ENCODE measurements at places on chromosomes 7 and 10.

DNA sequence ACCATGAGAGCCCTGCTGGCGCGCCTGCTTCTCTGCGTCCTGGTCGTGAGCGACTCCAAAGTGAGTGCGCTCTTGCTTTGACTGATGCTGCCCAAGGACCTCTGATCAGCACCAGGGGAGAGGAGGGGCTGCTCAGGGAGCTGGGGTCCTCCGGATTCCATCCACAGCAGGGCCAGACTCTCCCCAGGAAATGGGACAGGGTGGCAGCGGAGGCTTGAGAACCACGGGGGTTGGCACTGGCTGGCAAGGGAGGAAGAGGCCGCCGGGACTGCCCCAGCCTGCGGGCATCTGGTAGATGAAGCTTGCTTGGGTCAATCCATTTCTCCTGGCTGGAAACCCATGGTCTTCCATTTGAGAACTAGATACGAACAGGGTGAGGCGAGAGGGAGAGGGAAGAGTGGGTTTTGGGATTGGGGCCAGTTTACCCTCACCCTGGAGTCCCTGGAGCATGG lies 647 bp downstream of the PLAU start:
- no peak for DNase-seq

- peak; percentile 60 for DNase-seq
These were observed 95.0 kb downstream of the CNOT4 start for GRCh38 chr7:135414850-135415439.

DNA sequence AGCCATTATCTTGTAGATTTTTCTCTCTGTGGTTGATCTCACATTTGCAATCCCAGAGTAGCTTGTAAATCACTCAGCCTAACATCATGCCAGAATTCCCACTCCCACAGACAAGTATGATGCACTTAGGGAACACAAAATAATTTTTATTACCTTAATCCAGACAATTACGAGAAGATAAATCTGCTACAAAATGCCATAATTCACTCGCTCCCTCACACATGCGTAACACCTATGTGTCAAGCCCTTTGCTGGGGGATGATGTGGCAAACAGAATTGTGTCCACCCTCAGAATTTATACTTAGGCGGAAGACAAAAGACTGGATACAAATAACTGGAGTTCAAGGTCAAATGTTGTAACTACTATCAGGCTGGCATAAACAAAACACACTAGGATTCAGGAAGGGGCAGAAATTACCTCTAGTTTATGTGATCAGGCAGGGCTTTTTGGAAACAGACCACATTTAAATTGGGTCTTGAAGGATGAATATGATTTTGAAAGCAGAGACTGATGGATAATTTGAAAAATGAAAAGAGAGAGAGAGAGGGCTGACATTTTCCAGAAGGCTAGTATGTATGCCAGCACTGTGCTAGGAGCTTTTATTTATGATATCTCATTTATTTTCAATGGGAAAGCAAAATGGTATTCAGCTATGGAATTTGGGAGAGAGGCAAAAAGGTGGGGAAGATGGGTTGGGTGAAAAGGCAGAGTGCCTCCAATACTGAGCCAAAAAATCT lies 69.8 kb downstream of the DOCK4 start:
- no peak for DNase-seq

GRCh38 chr10:119658274-119658673 lies 7.1 kb downstream of the BAG3 start:
- peak; percentile 94 for DNase-seq

GRCh38 chr7:75727881-75728593 lies 10.7 kb downstream of the HIP1 start:
- DNase-seq = peak; percentile 40

GRCh38 chr10:69696073-69696731 lies 66.2 kb downstream of the FAM241B start:
- peak; percentile 92 for DNase-seq

GRCh38 chr10:43822631-43823580 lies 174.2 kb upstream of the ZNF32 start:
- no peak for DNase-seq

GRCh38 chr7:91777522-91777921 lies 103.0 kb downstream of the MTERF1 start:
- no peak for DNase-seq

GRCh38 chr7:132103718-132104117 lies 472.6 kb downstream of the PLXNA4 start:
- DNase-seq = no peak

DNA sequence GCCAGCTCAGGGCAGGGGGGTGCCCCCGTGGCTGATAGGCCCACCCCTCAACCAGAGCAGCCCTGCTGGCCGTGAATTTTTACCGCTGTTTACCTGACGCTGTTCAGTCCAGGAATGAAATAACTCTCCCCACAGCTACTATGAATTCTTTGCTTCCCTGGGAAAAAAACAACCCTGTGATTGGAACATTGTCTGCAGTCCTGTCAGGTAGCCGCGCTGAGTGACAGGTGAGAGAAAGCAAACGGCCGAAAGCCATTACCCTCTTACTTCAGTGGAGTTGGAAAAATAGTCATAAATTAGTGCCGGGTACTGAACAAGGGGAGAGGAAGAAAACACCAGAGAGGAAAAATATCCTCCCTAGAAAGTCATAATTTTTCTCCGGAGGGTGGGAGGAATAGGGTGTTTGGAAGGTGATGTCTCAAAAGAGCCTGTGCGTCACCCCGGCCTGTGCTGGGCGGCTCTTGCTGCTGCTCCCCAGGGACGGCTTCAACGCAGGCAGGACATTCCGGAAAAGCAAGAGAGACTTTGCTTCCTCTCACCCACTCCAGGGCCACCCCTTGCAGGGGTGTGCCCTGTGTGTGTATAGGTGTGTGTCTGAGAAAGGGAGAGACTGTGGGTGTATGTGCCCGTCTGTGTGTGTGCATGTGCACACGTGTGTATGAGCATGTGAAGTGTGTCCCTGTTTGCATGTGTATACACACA lies 69.0 kb downstream of the CDH23 start:
- no peak for DNase-seq

DNA sequence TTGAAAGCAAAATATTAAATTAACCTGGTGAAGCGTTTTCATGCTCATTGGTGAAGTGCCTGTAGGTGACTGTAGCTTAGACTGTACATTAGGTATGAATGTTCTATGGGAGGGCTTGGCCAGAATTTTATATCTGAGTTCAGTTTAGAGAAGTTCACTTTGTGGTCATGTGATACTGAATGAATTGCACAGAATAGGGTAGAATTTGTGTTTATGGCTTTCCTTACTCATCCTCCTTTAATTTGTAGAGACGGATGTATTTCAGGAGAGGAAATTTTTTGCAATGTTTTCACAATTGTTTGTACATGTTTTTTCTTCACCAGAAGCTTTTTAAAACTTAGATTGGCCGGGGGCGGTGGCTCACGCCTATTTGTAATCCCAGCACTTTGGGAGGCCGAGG lies 32.3 kb downstream of the REEP3 start:
- peak; percentile 19 for DNase-seq

GRCh38 chr7:42671627-42672026 lies 240.2 kb downstream of the C7orf25 start:
- DNase-seq = no peak

- no peak for DNase-seq
These were observed 101.4 kb downstream of the ANK3 start for GRCh38 chr10:60288256-60288655.

GRCh38 chr10:97514344-97514743 lies 15.6 kb downstream of the UBTD1 start:
- DNase-seq = no peak

DNA sequence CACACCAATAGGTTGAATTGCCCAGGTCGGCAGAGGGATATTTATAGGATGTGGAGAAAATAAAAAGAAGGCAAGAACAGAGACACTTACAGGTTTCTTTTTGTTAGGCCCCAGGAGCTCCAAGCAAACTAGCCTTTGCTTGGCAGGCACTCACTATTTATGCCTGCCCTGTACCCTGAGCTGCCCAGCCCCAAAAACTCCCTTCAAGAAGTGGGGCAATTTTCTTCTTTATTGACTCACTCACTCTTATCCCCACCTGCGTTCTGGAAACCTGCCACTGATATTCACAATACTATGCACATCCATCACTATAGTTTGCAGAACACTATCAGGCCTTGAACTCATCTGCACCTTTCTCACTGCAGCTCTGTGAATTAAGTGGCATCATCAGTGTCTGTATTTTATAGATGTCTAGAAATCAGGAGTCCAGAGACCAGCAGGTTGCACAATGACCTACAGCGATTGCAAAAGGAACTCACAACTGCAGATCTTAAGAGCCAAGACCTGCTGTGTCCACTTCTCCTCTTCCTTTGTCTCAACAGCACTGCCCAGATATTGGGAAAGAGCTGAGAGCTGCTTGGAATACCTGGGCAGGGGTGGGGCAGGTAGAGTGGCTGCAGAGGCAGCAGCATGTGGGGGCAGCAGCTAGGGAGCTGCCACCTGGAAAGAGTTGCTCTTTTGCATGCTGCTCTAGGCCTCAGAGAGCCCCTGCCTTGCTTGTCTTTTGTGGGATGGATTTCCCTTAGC lies at the start of gene SFTPD:
Gene SFTPD (minus strand): TSS at position 130 of the 747 bp plus-strand sequence. CDS start 2,446 bp downstream, outside the sequence.
- no peak for DNase-seq

DNA sequence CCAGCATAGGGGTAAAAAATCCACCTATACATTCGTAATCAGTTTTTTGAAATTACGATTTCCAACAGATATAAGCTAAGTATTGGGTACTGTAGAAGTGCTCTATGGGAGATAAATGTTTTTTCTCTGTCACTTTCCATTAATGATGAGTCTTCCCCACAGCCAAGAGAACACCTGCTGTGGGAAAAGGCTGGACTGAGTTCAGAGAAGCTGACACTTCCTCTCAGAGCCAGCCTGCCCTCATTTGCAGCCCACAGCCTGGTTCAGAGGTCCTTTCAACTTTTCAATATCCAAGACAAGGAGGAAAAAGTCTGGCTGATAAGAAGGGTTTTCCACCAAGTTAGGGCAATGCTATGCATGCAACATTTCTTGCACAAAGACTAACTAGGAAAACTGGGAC lies 64.5 kb upstream of the DNAJB12 start:
- DNase-seq = no peak

GRCh38 chr7:137957887-137958286 lies 44.0 kb downstream of the CREB3L2 start:
- DNase-seq = peak; percentile 68

- DNase-seq = no peak
These were observed 26.9 kb downstream of the IL2RA start for GRCh38 chr10:6035101-6035834.

DNA sequence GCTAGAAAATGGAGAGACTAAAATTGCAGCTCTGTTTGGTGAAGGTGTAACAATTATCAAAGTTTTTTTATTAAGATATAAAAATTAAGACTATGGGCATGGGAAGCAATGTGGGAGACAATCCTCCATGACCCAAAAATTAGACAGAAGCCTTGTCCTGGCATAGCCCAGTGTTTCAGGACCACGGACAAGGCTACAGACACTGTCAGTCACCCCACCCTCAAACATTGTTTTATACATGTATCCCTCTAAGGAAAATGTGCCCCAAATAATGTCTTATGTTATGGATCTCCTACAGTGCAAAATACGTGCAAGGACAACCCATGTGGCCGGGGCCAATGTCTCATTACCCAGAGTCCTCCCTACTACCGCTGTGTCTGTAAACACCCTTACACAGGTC lies 24.0 kb downstream of the HABP2 start:
- DNase-seq = peak; percentile 14

DNA sequence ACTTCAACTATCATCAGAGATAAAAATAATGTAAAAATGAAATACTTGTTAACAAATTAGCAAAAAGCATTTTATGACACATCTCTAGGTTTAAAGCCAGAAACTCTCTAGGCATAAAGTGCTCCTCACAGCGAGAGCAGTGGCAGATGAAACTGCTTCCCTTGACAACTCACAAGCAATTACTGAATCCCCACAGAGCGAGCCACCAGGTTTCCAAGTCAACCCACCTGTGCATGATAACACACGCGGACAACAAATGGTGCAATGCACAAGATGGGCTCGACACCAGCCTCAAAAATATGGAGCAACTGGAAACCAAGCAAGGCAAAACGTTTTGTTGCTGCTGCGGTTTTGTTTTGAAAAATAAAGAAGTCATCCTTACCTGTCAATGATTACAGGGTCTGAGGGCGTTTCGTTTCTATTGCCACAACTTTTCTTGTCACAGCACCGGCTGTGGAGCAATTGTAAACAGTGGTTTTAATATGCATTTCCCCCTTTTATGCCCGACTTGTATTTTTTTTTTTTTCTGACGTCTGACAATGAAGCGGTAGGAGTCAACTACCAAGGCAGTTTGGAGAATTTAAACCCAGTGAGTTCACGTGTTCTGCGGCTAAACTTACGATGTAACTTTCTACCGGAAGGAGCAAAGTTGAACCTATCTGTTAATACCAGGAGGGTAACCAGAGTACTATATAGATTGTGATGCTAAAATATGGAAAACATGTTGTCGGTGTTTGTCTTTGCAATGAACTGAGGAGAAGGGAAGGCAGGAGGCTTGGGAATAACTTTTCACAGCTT lies 7.0 kb downstream of the EBF3 start:
- DNase-seq = no peak

GRCh38 chr7:24826662-24827020 lies 69.4 kb upstream of the GSDME start:
- no peak for DNase-seq

GRCh38 chr10:14200698-14201544 lies 129.8 kb downstream of the FRMD4A start:
- no peak for DNase-seq

DNA sequence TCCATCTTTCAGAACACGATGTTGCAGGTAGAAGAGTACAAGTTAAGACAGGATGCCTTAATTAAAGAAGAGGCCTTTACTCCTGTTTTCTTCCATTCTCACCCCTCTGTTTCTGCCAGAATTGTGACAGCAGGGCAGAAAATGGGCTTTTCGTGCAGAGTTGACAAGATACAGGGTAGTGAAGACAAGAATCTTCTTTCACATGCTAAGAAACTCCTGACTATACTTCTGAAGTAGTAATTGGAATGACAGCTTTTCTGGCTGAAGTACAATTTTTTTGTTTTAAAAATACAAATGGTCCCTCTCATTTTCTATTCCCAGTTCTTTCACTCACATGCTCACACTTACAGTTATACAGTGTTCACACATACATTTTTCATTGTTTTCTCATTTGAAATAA lies 22.1 kb downstream of the HDAC9 start:
- no peak for DNase-seq

- no peak for DNase-seq
These were observed 12.3 kb downstream of the DDIT4 start for GRCh38 chr10:72285972-72286521.

- no peak for DNase-seq
These were observed 1.7 kb upstream of the PAX2 start for GRCh38 chr10:100743626-100744135.

DNA sequence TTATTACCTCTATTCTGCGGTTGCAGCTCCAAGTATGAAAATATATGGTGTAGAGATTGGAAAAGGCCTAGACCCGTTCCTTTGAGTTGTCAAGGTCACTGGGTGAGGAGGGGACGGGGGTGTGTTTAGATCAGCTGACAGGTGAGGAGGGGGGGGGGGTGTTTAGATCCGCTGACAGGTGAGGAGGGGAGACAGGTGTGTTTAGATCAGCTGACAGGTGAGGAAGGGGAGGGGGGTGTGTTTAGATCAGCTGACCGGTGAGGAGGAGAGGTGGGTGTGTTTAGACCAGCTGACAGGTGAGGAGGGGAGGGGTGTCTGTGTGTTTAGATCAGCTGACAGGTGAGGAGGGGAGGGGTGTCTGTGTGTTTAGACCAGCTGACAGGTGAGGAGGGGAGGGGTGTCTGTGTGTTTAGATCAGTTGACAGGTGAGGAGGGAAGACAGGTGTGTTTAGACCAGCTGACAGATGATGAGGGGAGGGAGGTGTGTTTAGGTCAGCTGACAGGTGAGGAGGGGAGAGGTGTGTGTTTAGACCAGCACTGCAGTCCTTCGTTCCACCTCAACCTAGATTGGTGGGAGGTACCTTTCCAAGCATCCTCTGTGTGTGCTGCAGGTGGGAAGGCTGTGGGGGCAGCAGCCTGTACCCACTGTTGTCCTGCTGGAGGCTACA lies 655.0 kb upstream of the ADARB2 start:
- no peak for DNase-seq

All from brain microvascular endothelial cell (primary cell).